ENCODE measurements at places on chromosomes 3 and 15.

DNA sequence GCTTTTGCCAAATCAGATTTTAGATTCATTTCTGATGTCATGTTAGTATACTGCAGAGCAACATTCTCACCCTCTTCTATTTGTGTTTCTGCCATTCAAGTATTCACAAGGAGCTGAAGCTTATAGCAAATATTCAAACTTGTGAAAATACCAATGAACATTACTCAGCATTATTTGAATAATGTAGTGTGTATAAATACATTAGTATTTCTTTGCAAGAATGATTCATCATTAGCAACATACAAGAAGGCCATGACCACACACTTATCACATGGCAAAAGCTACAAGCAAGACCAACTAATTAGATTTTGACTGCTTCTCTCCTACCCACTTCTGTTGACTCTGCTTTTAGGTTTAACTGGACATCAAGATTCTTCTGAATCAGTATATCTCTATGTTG, 124.9 kb downstream of the IGSF11 start:
- no peak for DNase-seq

DNA sequence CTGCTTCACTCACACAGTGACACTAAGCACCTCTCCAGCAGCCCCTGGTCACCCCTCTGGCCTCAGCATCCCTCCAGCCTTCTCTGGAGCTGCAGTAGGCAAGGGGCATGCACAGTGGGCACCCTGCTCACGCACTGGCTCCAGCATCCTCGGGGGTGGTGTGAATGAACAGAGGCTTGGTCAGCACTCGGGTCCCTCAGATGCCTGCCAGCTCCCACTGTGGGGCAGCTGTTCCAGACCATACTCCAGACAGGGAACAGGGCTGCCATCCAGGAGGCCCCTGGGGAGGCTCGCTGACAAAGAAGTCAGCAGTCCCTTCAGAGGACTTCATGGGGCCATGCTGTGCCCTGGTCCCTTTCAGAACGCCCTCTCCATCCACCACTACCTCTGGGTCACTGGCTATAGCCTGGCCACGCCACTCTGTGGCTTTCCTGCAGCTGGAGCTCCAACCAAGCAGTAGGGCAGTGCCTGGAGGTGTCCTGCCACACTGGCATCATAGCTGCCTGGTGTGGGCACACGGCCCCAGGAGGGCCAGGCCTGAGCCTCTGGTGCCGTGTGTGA, 26.3 kb downstream of the ALS2CL start:
- DNase-seq: no peak

GRCh38 chr3:100563228-100563627, 46.2 kb upstream of the ADGRG7 start:
- no peak for DNase-seq

DNA sequence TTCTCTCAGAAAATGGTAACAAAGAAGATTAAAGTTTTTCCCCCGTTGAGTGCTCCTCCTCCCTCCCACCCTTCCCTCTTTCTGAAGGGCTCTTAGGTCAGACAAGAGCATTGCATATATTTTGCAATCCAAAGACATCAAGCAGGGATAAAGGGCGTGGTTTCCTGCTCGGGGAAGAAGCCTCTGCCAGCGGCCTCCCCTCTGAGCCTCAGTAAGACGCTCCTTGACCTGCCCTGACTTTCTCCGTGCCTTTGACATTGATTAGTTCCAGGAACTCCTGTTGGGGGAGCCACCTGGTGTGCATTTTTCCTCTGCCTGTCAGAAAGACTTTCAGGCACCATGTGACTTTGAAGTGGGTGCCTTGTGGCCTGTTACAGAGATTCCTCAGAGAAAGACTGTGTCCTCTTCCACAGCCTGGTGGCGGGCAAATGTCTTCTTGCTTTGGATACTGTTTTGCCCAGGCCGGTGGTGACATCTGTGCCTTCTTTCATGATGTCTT, 87.2 kb upstream of the TBL1XR1 start:
- peak; percentile 66 for DNase-seq

GRCh38 chr3:185549651-185550111, 2.7 kb downstream of the LIPH start:
- peak; percentile 52 for DNase-seq

GRCh38 chr3:46952813-46953212, 23.7 kb downstream of the CCDC12 start:
- no peak for DNase-seq

DNA sequence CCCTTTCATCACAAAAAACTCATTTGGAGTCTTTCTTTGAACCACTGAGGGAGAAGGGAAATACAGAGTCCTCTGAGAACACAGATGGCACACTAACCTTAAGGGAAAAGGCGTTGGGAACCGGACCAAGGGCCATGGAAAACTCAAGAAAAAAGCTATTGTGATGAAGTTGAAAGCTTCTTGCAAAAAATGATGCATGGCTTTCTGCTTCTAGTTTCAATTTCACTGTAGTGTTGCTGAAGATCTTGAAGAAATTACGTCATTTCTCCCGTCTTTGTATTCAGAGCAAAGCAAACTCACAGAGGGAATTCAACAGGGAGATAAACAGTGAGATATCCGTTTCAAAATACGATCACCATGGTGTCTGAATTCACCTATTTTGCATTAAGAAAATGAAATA, 642.3 kb upstream of the ADAMTS9 start:
- DNase-seq: no peak
